NCI-H1436 (cell line): ENCODE measurements at places on chromosomes 6 and 20.

GRCh38 chr6:42336431-42336830, 115.3 kb downstream of the TRERF1 start:
- DNase-seq = no peak

DNA sequence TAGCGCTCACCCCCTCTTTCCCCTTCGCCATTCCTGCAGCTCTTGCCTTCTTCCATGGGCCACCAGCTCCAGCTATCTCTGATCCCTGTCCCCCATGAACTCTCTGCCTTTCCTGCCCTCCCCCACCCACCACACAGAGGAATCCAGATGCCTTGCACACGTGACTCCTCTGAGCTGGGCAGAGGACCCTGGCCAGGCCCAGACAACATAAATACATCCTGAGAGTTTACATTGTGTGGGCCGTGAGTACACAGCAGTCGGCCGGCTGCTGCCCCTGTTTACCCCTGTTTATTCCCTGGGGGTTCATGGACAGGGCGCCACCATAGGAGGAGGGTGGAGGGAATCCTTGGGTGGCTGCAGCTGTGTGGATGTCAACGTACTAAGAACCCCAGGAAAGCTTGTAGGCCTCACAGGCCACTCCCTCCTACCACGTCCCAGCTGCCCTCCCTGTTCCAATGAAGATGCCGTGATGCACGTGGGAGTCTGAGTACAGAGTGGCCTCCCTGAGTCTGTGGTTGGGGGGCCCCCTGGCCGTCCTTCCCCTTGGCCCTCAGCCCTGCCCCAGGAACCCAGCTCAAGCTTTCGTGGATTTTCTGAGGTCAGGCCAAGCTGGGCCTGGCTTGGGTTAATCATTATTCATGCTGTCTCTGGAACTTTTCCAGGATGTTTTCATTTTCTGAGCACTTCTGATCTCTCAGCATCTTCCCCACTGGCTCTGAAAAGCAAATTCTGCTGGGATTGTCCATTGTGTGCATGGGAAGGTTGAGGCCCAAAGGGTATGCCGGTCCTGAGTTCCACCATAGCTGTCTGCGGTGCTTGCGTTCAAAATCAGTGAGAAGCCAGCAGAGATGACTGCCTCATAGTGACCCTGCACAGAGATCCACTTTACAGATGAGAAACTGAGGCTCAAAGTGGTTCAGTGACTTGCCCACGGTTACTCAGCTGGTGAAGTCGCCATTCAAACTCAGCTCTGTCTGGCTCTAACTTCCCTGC, 136.3 kb downstream of the MRPL14 start:
- DNase-seq = no peak

DNA sequence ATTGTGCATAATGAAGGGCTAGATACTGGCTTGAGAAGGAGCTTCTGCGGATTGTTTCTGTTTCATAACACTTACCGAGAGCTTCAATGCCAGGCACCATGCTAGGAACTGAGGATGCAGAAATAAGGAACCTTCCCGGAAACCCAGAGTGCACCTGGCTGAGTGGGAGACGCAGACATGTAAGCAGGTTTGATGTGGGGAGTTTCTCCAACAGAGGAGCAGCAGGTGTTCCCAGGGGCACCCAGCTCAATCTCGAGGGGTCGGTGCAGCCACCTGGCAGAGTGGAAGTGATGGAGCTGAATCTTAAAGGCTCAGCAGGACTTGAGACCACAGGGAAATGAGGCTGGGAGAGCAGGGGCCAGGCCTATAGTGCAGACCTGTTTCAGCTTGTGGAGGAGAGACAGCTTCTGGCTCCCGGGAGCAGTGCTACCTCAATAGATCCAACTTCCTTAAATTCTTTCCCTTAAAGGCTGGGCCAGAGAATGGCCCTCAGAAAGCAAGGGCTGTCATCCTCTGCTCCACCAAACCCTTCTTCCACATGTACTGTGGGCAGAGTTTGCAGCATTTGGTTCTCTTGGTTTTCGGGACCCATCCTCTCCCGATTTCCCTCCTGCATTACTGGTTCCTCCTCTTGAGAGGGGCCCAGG, 27.8 kb upstream of the SRC start:
- no peak for DNase-seq

- DNase-seq = no peak
Observed at GRCh38 chr20:48789185-48789668, 38.6 kb downstream of the PREX1 start.

DNA sequence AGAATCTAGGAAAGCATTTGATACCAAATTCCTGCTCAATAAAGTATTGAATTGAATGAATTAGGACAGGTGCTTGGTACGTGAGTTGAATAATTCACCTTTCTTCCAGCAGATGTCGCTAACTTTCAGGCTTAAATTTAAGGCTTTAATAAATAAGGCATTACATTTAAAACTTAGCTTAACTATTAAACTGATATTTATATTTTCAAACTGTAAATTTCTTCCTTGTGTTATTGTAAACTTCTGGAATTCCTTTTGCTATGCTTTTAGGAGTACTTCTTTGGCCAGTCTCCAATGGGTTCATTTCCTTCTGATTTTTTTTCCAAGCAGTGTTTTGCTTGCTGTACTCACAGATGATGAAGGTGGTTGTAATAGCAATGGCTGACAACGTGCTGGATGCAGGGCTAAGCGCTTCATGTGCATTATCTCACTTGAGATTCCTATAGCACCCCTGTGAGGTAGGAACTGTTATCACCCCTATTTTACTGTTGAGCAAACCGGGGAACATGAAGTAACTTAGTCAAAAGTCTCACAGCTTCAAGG, 71.3 kb upstream of the SLC2A12 start:
- peak; percentile 49 for DNase-seq
